ENCODE measurements at places on chromosomes 5 and 9. TPM values are rescaled to one million over a fixed set of nuclear protein-coding genes. Genes with fewer than 3 reads are reported as not detected.

Gene SLC45A2
- 0.13 TPM for total RNA-seq

Gene MELK
- 36.8 TPM for total RNA-seq

Gene IDNK
- 0.63 TPM for total RNA-seq

Gene CATSPER3
- total RNA-seq, result 0.34 TPM

Gene NUDT12
- 17.6 TPM for total RNA-seq

Gene SNCAIP
- total RNA-seq, result not detected

Gene DHFR
- 76.1 TPM for total RNA-seq

Gene GABBR2
- total RNA-seq, result 0.47 TPM

Gene SMIM33
- total RNA-seq, result not detected

DNA sequence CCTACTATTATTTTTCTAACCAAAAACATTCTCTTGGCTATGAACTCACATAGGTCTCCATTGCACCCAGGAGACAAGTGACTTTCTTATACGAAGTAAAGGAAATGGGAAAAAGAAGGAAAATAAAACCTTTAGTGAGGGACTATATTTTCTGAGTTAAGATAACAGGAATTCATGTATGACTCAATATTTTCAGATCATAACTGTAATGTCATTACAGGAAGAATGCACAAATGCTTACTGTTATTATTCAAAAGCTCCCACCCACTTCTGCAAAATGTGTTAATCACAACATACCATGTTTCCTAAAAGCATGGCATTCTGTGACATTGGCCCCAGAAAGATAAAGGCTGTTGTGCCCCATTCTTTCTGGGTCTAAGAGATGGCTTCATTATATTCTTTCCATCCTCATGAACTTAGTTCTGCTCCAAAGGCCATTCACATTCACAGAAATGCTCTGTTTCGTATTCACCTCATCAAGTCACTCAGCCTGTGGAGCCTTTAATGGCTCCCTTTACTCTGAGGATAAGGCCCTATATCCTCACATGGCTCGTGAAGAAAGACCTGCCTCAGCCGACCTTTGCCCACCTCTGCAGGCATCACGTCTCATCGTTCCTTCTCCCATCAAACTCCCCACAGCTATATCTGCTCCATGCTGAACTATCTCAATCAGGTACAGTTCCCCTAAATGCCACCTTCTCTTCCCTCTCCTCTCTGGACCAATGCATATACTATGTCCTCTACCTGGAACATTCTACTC, 77.0 kb downstream of the ABCA1 start:
- DNase-seq, result no peak

GRCh38 chr5:176564002-176564401, 14.9 kb downstream of the CDHR2 start:
- no peak for DNase-seq

DNA sequence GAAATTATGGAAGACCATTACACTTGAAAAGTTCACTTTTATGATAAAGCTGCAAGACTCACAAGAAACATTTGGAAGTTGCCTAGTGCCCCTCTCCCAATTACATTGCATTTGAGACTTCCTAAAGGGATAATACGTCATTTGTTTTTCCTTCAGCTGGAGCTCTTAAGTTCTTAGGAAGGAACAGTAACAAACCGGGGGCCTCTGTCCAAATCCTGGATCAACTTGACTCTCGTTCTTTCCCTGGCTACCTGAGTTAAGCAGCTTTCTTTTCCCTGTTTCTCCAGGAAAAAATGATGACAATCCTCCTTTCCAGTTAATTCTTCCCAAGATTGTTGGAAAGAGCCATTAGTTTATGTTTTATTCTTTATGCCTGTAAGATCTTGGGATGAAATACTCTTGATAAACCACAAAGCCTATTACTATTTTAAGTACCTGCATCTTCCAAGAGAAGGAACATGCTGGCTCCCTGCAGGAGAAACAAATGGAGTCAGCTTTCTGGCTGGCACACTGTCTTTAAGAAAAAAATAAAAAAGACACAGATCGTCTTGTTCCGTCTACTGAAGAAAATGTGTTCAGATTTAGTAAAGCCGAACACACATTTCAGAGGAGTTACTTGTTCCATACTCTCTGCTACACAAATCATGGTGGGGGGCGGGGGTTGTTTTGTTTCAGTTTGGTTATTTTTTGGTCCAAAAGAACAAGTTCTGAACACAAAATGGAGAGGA, 297.9 kb downstream of the EFNA5 start:
- no peak for DNase-seq

- no peak for DNase-seq
These were observed 335.8 kb upstream of the DAB2 start for GRCh38 chr5:39760385-39761198.

DNA sequence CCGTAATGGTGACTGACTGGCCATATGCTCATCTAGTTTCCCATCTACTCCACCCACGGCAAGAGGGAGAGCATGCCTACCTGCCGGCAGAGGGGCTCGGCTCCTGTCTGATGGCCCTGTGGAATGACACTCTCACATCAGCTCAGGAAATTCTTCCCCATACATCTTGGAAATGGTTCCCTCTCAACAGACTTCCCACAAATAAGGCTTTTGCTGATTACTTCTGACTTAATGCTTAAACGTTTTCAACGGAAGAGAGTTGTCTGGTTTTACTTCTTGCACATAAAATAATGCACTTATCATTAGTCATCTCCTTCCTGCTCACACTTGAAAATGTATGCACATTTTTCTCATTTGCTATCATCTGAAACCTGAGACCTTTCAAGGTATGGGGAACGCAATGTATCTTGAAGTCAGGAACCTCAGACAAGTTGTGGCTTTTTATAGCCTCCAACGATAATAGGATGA, 129.5 kb downstream of the TTLL11 start:
- DNase-seq, result no peak

DNA sequence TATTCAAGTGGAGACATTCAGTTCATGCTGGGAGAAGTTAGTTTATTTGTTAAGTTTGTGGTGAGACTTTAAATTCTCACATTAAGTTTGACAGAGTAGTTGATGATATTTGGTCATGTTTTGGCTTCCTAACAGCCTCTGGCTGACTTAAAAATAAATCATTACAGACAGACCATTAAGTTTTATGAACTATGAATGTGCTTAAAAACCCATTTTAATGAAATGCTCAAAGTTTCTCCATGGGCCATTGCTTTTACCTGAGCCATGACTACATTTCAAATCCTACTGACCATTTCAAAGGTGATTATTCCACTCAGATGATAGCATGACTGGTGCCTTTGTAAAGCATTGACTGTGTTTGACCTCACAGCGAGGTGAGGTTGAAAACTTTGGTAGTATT, 192.7 kb downstream of the LRRC70 start:
- DNase-seq, result no peak

- DNase-seq, result no peak
These were observed 309.6 kb downstream of the EPB41L4A start for GRCh38 chr5:112109331-112110007.

- no peak for DNase-seq
These were observed 6.3 kb upstream of the DBN1 start for GRCh38 chr5:177479774-177480173.

DNA sequence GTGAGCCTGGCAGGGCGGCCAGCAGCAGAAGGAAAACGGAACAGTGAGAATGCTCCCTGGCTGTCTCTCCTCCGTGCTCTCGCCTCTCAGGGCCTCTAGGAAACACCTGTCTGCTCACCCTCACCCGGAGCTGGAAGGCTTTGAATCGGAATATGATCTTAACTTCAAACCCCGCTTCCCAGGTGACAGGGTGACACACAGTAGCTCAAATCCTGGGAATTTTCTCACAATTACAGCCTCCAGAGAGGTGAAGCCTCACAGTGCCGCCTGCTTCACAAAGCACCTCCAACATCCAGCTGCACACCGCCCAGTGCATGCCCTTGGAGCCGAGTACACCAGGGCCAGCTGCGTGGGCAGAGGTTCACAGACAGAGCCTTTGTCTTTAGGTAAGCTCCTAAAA, 12.5 kb downstream of the SEC16A start:
- no peak for DNase-seq

DNA sequence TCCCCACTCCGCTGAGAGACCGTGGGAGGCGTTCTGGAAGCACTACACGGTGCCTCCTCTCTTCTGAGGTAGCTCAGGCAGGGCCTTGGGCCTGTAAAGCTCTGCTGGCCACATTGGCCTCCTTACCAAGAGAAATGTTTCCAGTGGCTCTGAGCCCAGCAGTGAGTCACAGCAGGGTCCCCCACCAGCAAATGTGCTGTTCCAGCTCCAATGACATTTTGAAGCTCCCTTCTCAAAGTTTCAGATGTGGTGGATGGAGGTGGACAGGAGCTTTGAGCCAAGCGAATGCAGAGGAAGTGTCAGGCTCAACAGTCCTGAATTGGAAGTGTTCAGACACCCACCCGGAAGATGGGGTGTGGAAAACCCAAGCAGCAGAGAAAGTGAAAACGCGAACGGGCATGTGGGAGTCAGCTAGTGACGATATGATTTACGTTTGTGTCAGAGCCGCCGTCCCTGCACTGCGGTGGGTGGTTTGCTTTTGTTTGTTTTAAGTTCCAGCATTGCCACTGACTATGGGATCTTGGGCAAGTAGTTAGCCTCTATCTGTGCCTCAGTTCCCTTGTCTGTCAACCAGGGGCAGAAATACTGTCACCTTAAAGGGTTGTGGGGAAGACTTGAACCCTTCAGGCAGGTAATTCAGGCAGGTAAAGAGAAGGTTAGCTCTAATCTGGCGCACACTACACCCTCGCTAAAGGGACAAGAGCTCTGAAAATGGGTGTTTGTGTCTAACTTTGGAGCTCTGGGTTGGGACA, 38.2 kb downstream of the C5orf15 start:
- peak; percentile 60 for DNase-seq

DNA sequence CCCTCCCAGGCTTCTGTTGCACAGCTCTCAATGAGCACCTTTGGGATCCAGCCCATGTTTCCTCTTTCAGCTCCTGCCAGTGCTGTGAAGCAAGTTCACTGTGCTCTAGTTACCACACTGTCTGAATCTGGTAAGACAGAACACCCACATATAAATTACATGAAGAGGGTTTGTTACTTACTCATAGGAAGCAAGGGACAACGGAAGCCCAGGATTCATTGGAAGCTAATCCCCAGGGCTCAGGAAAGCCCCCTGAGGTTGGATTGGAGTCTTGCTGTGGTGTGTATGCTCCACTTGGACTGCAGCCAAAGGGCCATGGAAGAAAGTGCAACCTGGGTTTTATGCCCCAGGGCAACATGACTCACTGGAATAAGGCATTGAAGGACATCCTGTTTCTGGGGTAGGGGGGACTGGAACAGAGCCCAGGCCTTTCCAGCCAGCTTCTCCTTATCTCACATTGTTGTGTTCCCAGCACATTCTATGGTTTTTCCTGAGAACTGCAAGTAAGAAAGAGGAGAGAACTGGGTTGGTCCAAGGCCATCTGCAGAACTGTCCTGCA, 15.6 kb upstream of the CLK4 start:
- no peak for DNase-seq

DNA sequence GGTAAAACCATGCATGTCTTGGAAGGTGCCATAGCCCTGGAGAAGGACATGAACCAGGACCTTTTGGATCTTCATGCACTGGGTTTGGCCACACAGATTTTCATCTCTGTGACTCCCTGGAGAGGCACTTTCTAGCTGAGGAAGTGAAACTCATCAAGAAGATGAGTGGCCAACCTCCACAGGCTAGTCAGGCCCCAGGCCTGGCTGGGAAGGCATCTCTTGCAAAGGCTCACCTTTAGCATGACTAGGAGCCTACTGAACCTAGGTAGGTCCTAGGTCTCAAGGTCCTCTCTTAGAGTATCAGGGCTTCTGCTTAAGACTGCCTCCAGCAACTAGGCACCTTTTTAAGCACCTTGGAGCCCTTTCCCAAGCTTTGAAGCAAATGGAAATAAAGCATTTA, 1448.7 kb upstream of the ACO1 start:
- no peak for DNase-seq

- DNase-seq, result no peak
These were observed 55.1 kb upstream of the PHYKPL start for GRCh38 chr5:178287791-178288105.

- DNase-seq, result no peak
These were observed 146.0 kb downstream of the RXRA start for GRCh38 chr9:134472256-134472655.

- DNase-seq, result no peak
These were observed 43.4 kb upstream of the HAPLN1 start for GRCh38 chr5:83764101-83764500.
